ENCODE measurements at places on chromosomes 11 and 22. TPM values are rescaled to one million over a fixed set of nuclear protein-coding genes. Genes with fewer than 3 reads are reported as not detected.
A peak's percentile ranks its signal among the peaks of the same experiment; 100 is the strongest.

- peak; percentile 59 for DNase-seq
Measured at GRCh38 chr11:30705913-30706675, 119.9 kb upstream of the MPPED2 start.

GRCh38 chr22:20656902-20657836 lies 116.7 kb upstream of the SERPIND1 start:
- no peak for DNase-seq

Gene LGR4
- not detected for polyA plus RNA-seq

DNA sequence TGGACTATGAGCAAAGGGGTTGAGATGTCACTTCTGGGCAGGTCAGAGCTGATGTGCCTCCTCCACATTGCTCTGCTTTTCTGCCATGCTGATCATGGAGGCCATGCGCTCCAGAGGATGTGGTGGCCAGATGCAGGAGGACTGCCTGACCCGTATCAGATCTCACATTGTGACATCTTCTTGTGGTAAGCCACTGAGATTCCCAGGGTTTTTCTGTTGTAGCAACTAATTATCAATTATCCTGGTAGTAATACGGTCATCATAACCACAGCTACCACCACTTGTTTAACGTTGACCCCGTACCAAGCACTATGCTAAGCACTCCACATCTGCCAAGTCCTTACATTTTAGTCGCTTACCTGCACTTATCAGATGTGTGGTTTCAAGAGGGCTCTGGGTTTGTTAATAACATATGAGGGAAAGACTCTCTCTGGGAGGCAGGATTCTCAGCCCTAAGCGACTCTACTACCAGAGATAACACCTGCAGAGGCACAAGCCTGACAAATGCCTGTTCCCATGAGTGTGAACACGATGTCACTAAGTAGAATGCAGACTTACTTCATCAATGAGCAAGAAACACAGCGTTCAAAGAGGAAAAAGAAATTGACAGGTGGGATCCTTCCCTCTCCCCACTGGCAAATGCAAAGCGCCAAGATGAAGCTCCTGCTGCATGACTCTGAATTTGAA lies 63.6 kb upstream of the TIMP3 start:
- no peak for DNase-seq

DNA sequence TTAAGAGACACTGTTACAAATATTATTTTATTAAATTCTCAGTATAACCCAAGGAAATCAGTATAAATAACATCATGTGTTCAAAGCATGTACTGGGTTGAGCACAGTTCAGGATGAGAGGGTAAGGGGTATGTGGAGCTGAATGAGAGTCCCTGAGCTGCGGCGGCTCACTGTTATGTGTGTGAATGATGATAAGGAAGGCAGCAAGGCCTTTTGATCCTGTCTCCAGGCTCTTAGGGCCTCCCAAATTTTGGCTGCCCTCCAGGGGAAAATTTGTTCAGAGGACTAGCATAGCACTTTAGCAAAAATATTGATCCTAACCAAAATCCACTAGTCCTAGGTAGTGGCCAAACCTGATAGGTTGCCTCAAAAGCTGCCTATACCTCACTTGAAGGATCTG lies 86.1 kb upstream of the SPON1 start:
- DNase-seq: no peak

DNA sequence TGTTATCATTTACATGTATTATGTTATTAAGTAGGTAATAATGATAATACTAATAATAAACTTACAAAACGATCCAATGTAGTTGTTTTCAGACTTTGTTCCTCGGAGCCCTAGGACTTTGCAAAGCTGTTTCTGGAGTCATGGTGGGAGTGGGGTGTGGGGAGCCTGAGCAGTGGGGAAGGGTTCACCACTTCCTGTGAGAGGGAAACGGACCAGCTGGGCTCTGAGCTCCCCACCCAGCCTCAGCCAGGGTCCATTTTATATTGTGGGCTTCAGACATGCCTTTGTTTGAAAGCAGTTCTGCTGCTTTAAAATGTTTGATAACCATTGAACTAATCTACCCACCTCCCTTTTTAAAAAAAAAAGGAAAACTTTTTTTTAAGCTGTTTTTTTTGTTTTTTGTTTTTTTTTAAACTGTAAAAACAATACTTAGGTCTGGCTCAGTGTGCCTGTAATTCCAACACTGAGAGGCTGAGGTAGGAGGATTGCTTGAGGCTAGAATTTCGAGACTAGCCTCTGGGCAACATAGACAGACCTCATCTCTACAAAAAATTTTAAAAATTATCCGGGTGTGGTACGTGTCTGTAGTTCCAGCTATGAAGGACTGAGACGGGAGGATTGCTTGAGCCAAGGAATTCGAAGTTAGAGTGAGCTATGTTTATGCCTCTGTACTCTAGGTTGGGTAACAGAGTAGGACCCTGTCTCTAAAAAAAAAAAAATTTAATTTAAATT lies 7.0 kb downstream of the SERPING1 start:
- DNase-seq: no peak
